ENCODE measurements at places on chromosomes 6 and 20. TPM values are rescaled to one million over a fixed set of nuclear protein-coding genes. Genes with fewer than 3 reads are reported as not detected.

The RFX6 gene
- total RNA-seq, result not detected

The BLOC1S5 gene
- total RNA-seq, result 18.9 TPM

The SPAG4 gene
- 12.7 TPM for total RNA-seq

The SUPT3H gene
- 10.3 TPM for total RNA-seq

The TRIM26 gene
- total RNA-seq, result 24.0 TPM

The PRICKLE4 gene
- total RNA-seq, result not detected

The SPINT3 gene
- total RNA-seq, result not detected

The AGER gene
- 0.44 TPM for total RNA-seq

The NAA20 gene
- total RNA-seq, result 42.0 TPM

The GPR63 gene
- total RNA-seq, result 0.44 TPM

The LRRC1 gene
- total RNA-seq, result 11.6 TPM

The KCNK15 gene
- total RNA-seq, result 1.6 TPM

The CCR6 gene
- not detected for total RNA-seq

The BPIFB2 gene
- not detected for total RNA-seq

The DNPH1 gene
- 63.7 TPM for total RNA-seq

The KCNK17 gene
- total RNA-seq, result not detected

The HLA-DQA1 gene
- total RNA-seq, result not detected

The BMP7 gene
- not detected for total RNA-seq

The JPH2 gene
- total RNA-seq, result 3.0 TPM

The FILIP1 gene
- 0.62 TPM for total RNA-seq

The NECAB3 gene
- total RNA-seq, result 29.9 TPM

The GNAS-AS1 gene
- total RNA-seq, result 0.87 TPM

The TCP11 gene
- total RNA-seq, result 0.25 TPM

The TSHZ2 gene
- total RNA-seq, result 1.5 TPM

The MCCD1 gene
- not detected for total RNA-seq

The RHAG gene
- total RNA-seq, result not detected

The SLC29A1 gene
- total RNA-seq, result 11.4 TPM

The OPRL1 gene
- total RNA-seq, result 1.1 TPM

The SLC17A1 gene
- total RNA-seq, result not detected

The LRRC73 gene
- 0.62 TPM for total RNA-seq

The TNFRSF6B gene
- total RNA-seq, result 57.4 TPM

The DTNBP1 gene
- 7.6 TPM for total RNA-seq

The YWHAB gene
- 103 TPM for total RNA-seq

The HUS1B gene
- total RNA-seq, result 1.4 TPM

Measured in uterine smooth muscle cell (primary cell).